ENCODE measurements at places on chromosomes 2 and 18.

GRCh38 chr2:237449193-237449881 lies 35.4 kb upstream of the COL6A3 start:
- no peak for DNase-seq

GRCh38 chr18:986552-986951 lies 81.9 kb downstream of the ADCYAP1 start:
- no peak for DNase-seq

DNA sequence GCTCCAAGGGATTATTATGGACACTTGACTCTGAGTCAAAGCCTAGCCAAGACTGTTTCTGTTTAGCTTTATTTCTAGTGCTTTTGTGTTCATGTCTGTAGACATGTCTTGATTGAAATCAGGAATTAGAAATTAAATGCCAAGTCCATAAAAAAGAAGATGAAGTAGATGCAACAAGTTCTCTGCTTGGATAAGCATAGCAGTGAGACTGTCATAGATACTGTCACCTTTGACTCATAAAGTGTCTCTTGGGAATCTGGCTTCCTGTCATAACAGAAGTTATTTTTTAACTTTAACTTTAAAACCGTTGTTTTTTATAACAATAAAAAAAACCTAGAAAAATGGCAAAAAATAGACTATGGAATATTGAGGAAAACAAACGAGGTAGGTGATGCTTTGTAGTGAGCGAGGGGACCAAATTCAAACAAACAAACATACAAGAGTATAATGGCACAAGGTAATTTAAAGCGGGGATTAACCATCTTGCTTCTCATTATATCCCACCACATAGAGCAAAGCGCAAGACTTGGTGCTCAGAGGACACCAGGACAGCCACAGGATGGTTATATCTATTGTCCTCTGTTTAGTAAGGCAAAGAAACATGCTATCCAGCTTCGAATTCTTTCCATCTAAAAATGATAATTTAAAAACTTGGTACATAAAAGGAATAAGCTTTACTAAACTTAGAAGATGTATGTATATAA lies 64.6 kb downstream of the CD226 start:
- no peak for DNase-seq

DNA sequence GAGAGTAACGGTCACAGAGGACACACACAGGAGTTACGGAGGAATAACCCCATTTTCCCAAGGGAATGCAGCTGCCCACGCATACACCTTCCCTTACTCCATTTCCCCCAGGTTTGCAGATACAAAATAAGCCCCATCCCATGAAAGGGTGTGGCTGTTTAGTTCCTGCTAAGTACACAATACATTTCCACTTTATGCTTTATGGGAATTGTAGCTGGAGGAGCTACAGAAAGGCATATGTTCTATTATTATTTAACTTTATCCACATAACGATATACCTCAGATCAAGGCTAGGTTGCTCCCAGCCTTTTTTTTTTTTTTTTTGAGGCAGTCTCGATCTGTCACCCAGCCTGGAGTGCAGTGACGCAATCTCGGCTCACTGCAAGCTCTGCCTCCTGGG lies 22.7 kb upstream of the INO80D start:
- no peak for DNase-seq

- no peak for DNase-seq
These were observed 79.4 kb upstream of the MAP4K3 start for GRCh38 chr2:39516347-39517101.

DNA sequence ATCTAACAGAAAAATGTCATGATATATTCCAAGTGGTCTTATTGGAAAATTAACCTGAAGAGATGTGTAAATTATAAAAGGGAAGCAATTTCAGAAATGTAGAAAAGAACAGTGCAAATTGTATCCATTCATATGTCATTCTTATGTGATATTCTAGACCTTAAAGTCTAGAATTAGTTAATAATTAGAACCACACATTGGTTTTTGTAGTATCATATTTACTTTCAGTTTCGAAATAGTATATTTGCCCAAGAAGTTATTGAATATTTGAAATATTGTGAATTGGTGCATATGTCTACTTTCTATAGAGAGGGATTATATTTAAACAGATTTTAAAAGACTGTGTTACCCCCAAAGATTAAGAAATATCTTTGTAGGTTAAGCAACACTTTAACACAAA lies 1348.6 kb upstream of the ACVR2A start:
- no peak for DNase-seq

- DNase-seq, result no peak
These were observed 57.3 kb upstream of the ROCK1 start for GRCh38 chr18:21168880-21169279.

GRCh38 chr2:74020702-74021406 lies 36.1 kb downstream of the TET3 start:
- DNase-seq, result no peak

DNA sequence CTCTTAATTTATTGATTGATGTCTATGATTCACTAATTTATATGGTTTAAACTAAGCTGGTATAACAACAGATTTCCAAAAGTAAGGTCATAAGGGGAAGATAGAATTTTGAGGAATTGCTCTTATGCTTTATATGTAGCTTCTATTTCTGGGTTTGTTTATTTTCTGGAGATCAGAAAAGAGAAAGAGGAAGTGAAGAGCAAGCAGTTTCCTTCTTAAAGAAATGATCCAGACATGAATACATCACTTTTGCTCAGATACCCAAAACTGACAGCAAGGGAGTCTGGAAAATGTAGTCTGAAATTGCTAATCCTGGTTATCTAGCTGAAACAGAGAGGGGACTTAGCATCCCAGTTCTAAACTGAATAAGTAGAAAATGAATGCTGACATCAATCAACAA lies 912.5 kb upstream of the CRIM1 start:
- no peak for DNase-seq

DNA sequence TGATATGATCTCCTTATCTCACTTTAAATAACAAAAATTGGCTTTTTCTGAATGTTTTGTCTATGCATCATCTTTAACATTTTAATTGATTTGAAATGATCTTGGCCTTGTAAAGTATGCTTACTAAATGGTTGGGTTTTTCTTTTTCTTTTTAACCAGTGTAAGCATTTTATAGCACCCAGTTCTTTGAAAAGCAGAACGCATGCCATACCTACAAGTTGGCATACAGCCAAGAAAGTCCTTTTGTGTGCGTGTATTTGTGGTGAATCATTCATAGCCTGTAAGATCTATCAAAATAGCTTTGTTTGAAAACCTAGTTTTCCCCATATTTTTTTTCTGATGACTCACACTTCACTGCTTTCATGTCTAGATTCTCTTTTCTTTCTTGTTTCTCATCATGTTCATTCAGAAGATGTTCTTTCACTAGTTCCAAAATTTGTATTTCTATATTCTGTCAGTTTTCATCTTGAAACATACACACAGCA lies 4.1 kb upstream of the VRK2 start:
- no peak for DNase-seq

GRCh38 chr2:202113571-202114142 lies 40.6 kb downstream of the KIAA2012 start:
- no peak for DNase-seq

DNA sequence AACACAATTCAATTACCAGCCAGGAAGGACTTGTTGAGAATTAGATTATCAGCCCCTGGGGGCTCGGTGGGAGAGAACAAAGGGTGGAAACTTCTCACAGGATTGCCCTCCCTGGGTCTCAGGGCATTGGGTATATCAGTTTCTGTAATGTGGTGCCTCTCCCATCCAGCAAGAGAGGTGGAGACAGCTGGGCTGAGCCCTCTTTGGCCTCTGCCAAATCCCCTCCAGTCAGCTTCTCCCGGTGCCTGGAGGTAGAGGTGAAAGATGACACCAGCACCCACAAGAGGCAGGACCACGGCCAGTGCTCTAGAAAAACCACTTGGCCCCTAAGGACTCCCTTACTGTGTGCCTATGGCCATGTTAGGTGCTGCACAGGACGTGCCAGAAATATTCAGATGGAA lies 179.7 kb downstream of the HAUS1 start:
- no peak for DNase-seq

Data from naive thymus-derived CD8-positive, alpha-beta T cell (primary cell).